Activated gamma-delta T cell treated with anti-CD3 and anti-CD28 coated beads, Interleukin-2, amount 50 U/mL, for 16 hours (primary cell): ENCODE measurements at places on chromosomes 11 and 22.

- DNase-seq = no peak
Observed at GRCh38 chr11:70490208-70490607, 91.9 kb downstream of the CTTN start.

- DNase-seq = no peak
Observed at GRCh38 chr22:19350476-19350859, 58.9 kb upstream of the CLTCL1 start.

DNA sequence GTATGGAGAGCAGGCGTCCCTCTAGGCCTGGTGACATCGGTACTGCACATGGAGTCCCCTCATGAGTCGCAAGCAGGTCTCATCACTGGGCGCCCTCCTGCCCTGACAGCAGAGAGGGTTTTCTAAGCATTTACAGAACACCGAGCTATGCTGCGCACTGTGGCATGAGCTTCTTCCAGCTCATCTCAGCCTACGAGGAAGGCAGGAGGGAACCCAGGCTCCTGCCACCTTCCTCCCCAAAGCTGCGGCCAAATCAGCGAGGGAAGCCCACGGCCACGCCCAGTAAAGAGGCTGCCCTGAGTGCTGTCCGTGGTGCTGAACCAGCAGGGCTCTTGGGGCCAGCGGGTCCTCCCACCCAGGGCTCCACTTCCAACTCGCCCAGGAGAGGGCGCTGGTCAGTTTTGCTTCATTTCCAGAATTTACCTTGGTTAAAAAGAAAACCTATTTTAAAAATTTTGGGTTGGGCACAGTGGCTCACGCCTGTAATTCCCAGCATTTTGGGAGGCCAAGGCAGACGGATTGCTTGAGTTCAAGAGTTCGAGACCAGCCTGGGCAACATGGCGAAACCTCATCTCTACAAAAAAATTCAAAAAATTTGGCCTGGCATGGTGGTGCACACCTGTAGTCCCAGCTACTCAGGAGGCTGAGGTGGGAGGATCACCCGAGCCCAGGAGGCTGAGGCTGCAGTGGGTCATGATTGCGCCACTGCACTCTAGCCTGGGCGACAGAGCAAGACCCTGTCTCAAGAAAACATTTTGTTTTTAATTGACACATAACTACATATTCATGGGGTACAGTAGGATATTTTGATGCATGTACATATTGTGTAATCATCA, 34.2 kb downstream of the PHF21B start:
- DNase-seq = peak; percentile 14

DNA sequence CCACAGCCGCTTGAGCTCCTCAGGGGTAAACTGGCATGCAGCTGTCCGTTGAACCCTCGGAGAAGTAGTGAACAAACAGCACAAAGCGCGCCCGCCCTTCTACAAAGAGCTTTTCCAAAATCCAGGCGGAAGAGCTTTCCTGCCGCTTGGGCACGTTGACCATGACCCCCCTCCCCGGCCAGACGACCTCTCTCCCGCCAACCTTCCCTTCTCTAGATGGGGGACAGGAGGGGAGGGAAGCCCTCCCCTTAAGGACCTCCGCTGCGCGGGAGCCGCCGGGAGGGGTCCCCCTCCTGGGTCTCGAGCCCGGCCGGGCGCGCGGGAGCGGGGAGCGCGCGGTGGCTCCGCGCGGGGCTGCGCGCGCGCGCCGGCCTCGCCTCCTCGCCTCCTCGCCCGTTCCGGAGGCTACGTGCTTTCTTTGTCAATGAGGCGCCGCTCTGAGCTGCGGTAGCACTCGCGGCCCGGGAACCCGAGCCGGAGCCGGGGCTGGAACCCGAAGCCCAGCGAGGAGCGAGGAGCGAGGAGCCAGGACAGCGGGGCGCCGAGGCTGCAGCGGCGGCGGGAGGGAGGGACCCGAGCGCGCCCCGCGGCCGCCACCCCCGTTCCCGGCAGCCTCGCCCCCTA, 118.6 kb downstream of the HIPK3 start:
- no peak for DNase-seq

GRCh38 chr22:24420072-24420976, 7.1 kb upstream of the ADORA2A start:
- DNase-seq = no peak

GRCh38 chr11:45489281-45489905, 176.0 kb downstream of the CHST1 start:
- DNase-seq = no peak
